ENCODE measurements at places on chromosomes 3 and 15.

- no peak for DNase-seq
Observed at GRCh38 chr15:80420658-80421057, 16.5 kb downstream of the ARNT2 start.

DNA sequence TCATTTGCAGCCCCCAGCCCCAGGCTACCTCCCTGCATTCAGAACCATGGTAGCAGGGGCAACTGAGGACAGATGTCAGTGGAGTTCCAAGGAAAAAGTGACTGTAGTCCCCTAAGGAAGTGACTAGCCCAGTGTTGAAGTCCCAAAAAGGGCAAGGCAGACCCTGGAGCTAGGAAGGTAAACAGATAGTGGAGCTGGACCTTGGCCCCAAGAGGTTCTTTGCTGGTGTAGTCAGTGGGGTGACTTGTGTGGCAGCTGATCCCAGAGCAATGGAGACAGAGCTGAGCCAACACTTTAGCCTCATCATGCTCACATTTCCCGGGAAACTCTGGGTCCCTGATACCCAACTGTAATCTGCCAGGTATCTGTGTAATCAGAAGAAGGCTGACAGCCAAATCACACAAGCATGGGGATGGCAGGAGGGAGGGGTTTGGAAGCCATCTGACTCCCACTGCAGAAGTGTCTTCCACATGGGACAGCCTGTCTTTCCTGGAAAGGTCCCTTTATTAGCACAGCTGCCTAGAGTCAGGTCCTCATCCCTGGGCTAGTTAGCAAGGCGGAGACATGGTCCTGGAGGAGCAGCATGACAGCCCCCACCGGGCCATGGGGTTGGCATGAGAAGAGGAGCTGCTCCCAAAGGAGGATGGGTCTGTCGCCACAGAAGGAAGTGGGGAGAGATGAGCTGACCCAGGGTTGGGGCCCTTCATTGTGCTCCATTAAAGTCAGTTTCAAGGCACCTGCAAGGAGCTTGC lies 39.8 kb downstream of the PXYLP1 start:
- DNase-seq = no peak

GRCh38 chr3:117548600-117548999 lies 839.0 kb downstream of the TUSC7 start:
- DNase-seq = no peak

DNA sequence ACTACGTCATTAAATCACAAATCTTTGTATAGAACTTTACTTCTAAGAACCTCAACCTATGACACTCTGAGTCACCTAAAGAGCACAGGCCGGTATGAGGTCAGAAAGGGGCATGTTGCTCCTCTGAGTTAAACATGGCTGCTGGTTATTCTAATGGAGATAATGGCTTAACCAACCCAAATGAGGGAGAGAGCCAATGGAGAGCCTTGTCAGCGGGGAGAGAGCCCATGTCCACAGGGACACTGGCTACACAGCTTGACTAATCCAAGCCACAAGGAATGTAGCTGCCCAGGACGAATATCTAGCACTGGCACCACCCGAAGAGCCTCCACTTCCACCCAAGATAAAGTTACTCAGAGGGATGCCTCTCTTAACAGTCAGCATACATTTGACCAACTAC lies 77.0 kb upstream of the STAC start:
- no peak for DNase-seq

- DNase-seq = no peak
Observed at GRCh38 chr3:50365842-50366220, 6.5 kb upstream of the TMEM115 start.

DNA sequence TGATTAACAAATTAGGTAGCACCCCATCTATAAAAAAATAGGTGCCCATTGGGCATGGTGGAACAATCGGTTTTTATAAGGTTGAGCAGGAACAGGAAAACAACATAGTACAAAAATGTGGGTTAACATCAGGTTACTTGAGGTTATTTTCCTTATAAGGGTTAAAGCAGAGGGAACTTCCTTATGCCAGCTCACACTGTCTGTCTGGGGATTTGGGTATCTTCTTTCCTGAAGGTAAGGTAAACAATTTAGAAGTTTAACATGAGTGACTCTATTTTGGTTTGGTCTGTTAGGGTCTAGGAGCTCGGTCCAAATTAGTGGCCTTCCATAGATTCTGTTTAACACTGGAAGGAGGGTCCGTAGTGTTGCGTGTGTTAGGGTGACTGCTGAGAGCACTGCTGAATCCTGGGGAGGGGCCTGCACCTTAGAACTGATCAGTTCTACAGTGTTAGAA lies 14.7 kb downstream of the CHD2 start:
- DNase-seq = no peak

GRCh38 chr3:156606729-156607128 lies 51.8 kb upstream of the SSR3 start:
- no peak for DNase-seq

All from NCI-H226 (cell line).